Motor neuron (in vitro differentiated cells): ENCODE measurements at places on chromosomes 16 and 17. TPM values are rescaled to one million over a fixed set of nuclear protein-coding genes. Genes with fewer than 3 reads are reported as not detected.

The PLEKHH3 gene
- 20.9 and 23.4 TPM in 2 replicates for total RNA-seq

The MYH11 gene
- 2.4 and 2.7 TPM in 2 replicates for total RNA-seq

The IRX5 gene
- 10.2 and 12.8 TPM in 2 replicates for total RNA-seq

The NOG gene
- 1.9 and 2.1 TPM in 2 replicates for total RNA-seq

The EMC6 gene
- 18.1 and 21.1 TPM in 2 replicates for total RNA-seq

- peak; percentile 6 for ATAC-seq
Observed at GRCh38 chr16:30996324-30996984, 11.4 kb downstream of the HSD3B7 start.

DNA sequence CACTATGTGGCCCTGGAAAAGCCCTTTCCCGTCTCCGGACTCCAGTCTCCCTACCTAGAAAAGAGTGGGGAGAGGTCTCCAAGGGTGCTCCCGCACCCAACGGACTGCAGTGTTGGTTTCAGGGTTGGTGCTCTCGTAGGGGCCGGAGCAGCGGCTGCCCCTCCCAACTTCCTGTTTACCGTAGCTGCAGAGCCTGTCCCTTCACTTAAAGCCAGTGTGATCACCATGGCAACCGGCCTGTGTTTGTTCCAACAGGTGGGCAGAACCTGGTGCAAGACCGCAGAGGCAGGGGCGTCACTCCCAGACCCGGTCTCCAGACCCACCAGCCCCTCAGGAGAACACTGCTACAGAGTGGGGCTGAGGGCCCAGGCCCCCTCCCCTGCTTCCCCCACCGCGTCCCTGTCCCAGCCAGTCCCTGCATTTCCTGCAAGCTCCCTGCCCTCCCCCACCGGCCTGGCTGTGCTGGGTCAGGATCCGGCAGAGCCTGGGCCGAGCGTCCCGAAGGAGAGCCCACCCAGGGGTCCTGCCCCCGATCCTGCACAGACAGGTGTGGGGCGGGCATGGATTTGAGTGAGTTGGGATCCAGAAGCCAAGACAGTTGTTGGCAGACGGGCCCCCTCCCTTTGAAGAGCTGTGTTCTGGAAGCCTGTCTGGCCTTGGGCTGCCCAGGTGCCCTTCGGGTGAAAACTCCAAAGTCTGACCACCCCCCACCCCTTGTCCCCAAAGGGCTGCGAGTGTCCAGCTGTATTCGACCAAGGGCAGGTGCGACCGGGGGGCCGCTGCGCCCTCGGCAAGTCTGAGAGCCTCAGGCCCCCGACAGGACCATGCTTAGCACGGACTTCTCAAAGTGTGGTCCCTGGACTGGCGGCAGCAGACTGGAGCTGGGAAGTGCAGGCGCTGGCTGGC is 1.5 kb upstream of the BAIAP3 start:
- peak; percentile 6 for ATAC-seq

DNA sequence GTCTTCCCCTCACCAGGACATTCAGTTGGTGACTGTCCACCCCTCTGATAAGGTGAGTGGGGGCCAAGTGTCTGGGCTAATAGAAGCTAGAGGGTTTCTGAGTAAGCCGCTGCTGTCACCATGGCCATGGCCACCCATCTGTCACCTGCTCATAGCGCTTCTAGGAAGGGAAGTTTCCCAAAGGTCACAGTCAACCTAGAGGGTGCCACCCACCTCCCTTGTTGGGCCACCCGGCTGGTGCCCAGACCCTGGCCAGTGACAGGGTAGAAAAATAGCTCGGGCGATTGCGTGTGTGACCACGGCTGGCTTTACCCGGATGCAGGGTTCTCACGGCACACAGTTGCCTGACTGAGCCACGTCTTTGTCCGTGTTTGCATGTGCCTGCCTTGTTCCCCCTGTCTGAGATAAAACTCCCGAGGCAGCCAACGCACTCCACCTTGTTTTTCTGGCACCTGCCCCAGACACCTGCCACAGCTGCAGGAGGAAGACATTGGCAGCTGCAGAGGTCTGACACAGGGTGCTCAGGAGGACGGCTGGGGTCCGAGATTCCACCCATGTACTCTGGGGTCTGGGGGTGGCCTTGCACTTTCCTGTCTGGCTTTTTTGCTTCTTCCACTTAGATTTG is 809 bp downstream of the PIRT start:
- no peak for ATAC-seq

- ATAC-seq: peak; percentile 95
Observed at GRCh38 chr17:27793168-27793905, 7.0 kb downstream of the NOS2 start.

- ATAC-seq: no peak
Observed at GRCh38 chr16:89277641-89278341, 60.3 kb downstream of the ZNF778 start.

GRCh38 chr17:2195729-2196128 is 107.9 kb downstream of the SMG6 start:
- no peak for ATAC-seq

DNA sequence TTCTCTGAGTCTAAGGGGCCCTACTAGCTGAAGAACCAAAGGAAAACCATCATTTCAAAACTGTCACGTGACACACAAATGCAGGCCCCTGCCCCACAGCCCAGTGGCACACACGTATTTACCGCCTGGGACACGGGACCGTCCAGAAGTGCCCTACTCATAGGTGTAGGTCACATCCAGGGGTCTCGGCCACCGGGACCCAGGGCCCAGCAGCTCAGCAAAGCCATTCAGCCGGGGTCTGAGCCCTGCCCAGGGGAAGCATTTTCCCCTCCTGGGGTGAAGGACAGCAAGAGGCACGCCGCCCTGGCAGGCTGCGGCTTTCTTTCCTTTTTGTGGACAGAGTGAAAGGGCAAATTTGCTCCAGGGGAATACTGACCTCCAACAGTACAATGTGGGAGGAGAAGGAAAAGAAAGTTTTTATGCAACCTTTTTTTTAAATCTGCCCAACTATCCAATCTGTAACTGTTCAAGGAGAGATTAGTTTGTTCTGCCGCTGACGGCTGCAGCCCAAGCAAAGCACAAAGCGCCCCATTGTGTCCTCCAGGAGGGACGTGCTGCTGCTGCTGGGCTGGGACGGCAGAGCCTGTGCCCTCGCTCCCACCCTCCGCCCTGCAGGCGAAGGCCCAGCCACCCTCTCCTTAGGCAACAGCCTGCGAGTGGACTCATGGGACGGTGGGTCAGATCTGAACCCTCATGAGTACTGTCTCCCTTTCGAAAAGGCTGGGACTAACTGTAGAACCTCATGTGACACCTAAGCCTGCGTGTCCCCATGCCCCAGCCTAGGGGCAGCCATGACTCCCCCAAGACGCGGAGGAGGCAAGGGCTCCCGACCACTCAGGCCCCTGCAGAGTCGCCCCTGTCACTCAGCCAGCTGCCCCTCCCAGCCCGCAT is 21.3 kb downstream of the SLC7A5 start:
- peak; percentile 48 for ATAC-seq

DNA sequence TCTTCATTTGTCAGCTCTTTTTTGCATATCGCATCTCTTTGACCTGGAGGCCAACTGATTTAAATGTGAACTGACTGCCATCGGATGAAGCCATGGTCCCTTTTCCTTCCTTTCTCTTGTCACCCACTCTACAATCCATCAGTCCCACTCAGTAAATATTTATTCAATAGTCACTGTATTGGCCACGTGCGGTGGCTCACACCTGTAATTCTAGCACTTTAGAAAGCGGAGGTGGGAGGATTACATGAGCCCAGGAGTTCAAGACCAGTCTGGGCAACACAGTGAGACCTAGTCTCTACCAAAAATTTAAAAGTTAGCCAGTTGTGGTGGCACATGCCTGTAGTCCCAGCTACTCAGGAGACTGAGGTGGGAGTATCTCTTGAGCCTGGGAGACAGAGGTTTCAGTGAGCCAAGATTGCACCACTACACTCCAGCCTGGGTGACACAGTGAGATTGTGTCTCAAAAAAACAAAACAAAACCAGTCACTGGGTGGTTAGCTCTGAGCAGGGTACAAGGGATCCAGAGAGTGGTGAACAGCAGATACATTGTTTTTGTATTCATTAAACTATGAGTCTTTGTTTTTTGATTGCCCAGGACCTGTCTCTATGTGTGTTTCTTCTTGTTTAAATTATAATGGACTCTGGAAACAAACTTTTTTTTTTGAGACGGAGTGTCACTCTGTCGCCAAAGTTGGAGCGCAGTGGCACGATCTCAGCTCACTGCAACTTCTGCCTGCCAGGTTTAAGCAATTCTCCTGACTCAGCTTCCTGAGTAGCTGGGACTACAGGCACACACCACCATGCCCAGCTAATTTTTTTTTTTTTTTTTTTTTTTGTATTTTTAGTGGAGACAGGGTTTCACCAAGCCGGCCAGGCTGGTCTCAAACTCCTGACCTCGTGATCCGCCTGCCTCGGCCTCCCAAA is 6.9 kb downstream of the PHAF1 start:
- no peak for ATAC-seq

DNA sequence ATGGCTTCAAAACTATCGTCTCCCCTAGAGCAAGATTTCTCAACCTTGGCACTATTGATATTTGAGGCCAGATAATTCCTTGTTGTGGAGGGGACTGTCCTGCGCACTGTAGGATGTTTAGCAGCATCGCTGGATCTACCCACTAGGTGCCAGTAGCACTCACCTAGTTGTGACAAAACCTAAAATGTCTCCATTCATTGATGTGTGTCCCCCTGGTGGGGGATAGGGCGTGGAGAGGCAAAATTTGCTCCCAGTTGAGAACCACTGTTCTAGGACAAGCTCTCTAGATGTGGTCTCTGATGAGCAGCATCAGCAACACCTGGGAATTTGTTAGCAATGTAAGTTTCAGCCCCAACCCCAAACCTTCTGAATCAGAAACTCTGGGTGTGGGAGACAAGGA is 259.0 kb downstream of the XYLT1 start:
- ATAC-seq: no peak

DNA sequence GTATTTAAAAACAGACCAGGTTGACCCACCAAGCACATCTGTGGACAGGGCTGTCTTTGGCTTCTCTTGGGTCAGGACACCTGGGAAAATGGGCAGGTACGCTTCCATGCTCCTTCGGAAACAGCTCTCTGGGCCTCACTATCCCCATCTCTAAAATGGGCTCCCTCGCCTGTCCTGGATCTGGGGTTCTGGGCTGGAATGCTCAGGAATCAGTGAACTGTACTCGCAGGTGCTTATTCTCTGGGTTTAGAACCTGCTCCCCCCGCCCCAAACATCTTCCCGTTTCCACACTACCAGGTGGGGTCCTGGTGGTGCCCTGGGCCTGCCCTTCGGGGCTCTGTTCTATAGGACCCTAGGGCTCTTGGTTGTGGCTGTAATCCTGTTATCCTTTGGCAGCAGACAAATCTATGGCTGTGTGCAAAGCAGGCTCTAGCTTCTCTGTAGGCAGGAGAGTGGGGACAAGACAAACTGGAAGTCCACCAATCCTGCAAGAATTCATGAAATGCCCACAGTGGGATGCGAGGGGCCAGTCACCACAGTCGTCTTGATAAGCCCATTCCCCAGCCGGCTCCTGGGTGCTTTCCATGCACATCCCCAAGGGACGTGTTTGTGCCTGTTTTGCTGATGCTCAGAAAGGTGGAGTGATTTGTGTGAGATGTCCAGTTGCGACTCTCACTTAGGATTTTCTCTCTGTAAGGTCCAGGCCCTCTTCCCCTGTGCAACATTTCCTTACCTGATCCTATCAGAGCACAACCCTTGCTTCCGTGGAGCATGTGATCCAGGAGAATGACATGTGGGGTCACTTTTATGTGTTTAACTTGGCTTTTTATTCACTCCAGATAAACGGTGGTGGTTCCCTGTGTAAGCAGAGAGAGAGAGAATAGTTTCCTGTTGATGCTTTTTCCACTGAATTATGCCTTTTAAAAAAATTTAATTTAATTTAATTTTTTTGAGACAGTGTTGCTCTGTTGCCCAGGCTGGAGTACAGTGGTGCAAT is 37.2 kb downstream of the HAPSTR1 start:
- ATAC-seq: no peak

- ATAC-seq: no peak
Observed at GRCh38 chr17:57645950-57646665, 99.0 kb downstream of the CCDC182 start.

GRCh38 chr16:26951950-26952349 is 114.8 kb upstream of the C16orf82 start:
- no peak for ATAC-seq

DNA sequence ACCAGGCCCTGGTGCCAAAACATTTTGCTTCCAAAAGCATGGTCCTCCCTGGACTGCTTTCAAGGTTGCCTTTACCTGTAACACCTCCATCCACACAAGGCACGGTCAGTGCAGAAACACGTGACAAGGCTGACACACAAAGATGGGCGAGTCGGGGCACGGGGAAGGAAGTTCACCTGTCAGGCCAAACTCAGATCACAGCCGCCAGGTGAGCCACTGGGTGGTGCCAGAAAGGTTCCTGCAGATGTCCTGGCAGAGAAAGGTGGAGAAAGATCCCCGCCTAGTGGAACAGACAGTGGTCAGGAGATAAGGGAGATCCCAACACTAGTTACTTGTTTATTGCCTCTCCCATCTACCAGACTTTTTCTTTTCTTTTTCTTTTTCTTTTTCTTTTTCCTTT is 155.3 kb downstream of the AIPL1 start:
- ATAC-seq: no peak

DNA sequence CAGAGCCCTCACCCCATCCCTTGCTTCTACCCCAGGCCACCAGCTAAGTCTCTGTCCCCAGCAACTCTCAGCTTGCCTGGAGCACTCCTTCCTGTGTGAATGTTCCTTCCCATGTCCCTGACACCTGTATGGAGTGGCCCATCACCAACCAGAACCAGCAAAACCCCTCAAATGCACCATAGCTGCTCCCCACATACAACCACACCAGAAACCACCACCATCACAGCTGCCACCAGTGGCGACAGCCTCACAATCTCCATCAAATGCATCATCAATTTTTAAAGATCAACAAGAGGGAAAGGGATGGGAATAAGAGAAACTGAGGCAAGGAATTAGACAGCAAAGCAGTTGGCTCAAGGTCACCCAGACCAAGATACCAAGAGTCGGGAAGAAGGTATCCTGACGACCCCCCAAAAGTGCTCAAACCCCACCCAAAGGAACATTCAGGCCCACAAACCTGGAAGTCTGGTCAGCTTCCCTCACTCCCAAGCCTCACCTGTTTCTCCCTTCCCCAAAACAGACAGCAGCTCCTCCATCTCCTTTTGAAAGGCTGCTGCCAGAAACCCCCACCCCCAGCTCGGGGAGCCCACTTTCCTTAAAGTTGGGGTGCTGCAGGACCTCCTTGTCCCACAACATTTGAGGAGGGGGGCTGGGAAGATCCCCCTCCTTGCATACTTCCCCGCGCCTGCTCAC is 1.8 kb downstream of the SRCIN1 start:
- ATAC-seq: no peak

GRCh38 chr16:53089434-53090285 is 34.9 kb downstream of the CHD9 start:
- ATAC-seq: no peak

DNA sequence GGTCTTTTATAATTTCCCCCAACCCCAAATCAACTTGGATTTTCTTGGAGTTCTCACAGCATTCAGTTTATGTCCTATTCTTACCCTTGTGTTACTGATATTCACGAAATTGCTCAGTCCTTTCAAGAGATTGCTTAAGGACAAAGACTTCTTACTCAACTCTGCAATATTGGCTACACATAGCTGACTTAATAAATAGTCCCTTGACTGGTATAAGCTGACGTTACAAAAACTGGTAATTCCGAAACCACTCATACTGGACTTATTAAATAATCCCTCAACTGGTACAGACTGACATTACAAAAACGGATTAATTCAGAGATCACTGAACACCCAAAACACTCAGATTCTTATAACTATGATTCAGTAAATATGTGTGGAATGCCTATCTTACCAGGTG is 860 bp downstream of the TIGD7 start:
- no peak for ATAC-seq

- ATAC-seq: no peak
Observed at GRCh38 chr16:67432506-67432890, 1.6 kb downstream of the HSD11B2 start.
